Bladder microvascular endothelial cell (primary cell): ENCODE measurements at places on chromosomes 5 and 9. TPM values are rescaled to one million over a fixed set of nuclear protein-coding genes. Genes with fewer than 3 reads are reported as not detected.

Gene RFESD
- 0.97 and 1.2 TPM in 2 replicates for total RNA-seq

Gene HAPLN1
- under 0.01 TPM in 1 of 2 replicates, not detected in the other for total RNA-seq

Gene ELOVL7
- total RNA-seq = 0.38 and 1.8 TPM in 2 replicates

Gene KCNV2
- total RNA-seq = not detected in 2 replicates

Gene ISL1
- total RNA-seq = under 0.01 TPM in 1 of 2 replicates, not detected in the other

Gene SHOC1
- total RNA-seq = not detected in 2 replicates

Gene MBLAC2
- 3.2 and 6.1 TPM in 2 replicates for total RNA-seq

Gene TAL2
- total RNA-seq = not detected in 2 replicates

Gene TMEM171
- total RNA-seq = 0.94 and 2.1 TPM in 2 replicates

Gene CDO1
- 0.63 and 0.81 TPM in 2 replicates for total RNA-seq

Gene IARS1
- total RNA-seq = 85.2 and 258 TPM in 2 replicates

Gene PCDHB14
- 0.49 and 1.8 TPM in 2 replicates for total RNA-seq

Gene PKD2L2
- not detected in 2 replicates for total RNA-seq

Gene SPATA31E1
- not detected in 2 replicates for total RNA-seq

Gene HAVCR1
- total RNA-seq = not detected in 2 replicates

Gene PIK3R1
- total RNA-seq = 12.3 and 37.9 TPM in 2 replicates

Gene PCDHA9
- 0.06 TPM in 1 of 2 replicates, not detected in the other for total RNA-seq

Gene PDE6A
- total RNA-seq = 0.06 TPM in 1 of 2 replicates, not detected in the other

Gene TAF11L5
- not detected in 2 replicates for total RNA-seq

Gene GFI1B
- total RNA-seq = not detected in 2 replicates

Gene WNT8A
- total RNA-seq = not detected in 2 replicates

Gene IQGAP2
- total RNA-seq = 0.65 and 1.1 TPM in 2 replicates

Gene IL13
- total RNA-seq = not detected in 2 replicates

Gene TTC16
- total RNA-seq = not detected in 2 replicates

Gene KCNMB1
- under 0.01 TPM in 1 of 2 replicates, not detected in the other for total RNA-seq

Gene ROR2
- total RNA-seq = under 0.01 TPM in 1 of 2 replicates, not detected in the other

Gene PKN3
- 13.5 and 22.7 TPM in 2 replicates for total RNA-seq

Gene SAP30L
- 25.1 and 49.7 TPM in 2 replicates for total RNA-seq
